ENCODE measurements at places on chromosomes 11 and 22. TPM values are rescaled to one million over a fixed set of nuclear protein-coding genes. Genes with fewer than 3 reads are reported as not detected.

TUBA8 gene
- total RNA-seq = 3.7 TPM

CD3G gene
- total RNA-seq = 0.39 TPM

TEX12 gene
- not detected for total RNA-seq

RTN4R gene
- 38.3 TPM for total RNA-seq

KRTAP5-10 gene
- total RNA-seq = not detected

Data from glutamatergic neuron (in vitro differentiated cells).